ENCODE measurements at places on chromosomes 7 and 10. TPM values are rescaled to one million over a fixed set of nuclear protein-coding genes. Genes with fewer than 3 reads are reported as not detected.
A peak's percentile ranks its signal among the peaks of the same experiment; 100 is the strongest.

DNA sequence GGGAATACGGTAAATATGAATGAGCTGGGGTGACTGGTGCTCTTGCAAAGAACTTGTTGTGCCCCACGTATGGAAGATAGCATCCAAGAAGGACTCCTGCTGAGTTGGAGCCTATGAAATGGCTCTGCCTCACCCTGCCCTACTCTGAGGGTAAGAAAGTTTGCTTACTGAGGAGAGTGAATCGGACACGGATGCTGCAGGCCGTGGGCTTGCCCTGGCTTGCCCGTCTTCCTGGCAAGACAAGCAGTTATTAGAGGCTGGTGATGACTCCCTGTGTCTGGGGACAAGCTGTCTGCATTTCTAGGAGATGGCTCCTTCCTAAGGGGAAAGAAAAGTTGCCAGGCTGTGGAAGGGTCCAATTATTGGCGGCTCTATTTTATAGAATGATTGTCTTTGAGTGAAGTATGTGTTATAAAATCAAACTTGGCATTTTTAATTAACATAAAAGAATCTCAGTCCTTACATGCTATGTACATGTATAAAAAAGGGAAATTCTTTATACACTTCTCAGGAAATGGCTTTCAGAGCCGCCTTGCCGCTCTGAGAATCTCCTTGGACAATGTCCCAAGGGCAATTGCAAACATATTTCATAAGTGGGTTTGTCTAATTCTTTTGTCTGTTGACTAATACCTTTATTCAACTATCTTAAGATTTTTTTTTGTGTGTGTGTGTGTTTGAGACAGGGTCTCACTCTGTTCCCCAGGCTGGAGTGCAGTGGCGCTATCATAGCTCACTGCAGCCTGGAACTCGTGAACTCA, 64.6 kb downstream of the CYP26A1 start:
- no peak overlapping the region for H3K4me3 ChIP-seq
- H3K4me1 ChIP-seq: no peaks in the 10 kb centered on the region
- no peak overlapping the region for H3K27ac ChIP-seq
- DNase-seq: no peak
- peaks cover 2% of the 10 kb centered on the region for H3K27me3 ChIP-seq
- no peaks in the 10 kb centered on the region for H3K36me3 ChIP-seq

DNA sequence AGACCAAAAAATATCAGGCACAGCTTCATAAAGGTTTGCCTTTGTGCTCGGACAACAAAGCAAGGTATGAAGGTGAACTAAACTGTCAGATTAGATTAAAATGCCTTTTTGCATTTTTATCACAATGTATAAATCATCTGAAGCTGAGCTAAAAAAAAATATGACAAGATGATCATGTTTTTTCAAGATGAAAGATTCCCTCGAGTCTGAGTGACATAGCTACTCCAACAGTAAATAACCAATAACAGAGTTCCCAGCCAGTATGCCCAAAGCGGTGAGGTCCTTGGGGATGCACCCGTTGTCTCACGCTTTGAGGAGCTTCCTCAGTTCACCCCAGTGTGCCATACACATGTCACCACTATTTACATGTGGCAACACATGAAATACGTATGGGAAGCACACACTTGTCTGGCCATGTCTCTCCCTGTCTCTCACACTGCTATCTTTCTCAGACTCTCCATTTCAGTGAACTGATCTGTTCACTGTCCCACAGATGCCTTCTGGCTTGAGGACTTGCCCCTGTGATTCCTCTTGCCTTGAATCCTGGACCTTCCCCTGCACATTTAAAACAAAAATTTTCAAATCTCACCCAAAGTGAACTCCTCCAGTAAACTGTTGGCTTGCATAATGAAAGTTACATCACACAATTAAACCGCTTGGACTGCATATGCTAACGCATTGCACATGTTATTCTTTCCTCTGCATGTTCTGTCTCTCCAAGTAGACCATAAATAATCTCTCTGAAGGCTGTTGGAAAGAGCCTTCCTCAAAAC, 2.6 kb upstream of the PIK3CG start:
- H3K27me3 ChIP-seq: no peaks in the 10 kb centered on the region
- H3K4me3 ChIP-seq: no peak overlapping the region
- H3K27ac ChIP-seq: no peak overlapping the region
- DNase-seq: no peak

DNA sequence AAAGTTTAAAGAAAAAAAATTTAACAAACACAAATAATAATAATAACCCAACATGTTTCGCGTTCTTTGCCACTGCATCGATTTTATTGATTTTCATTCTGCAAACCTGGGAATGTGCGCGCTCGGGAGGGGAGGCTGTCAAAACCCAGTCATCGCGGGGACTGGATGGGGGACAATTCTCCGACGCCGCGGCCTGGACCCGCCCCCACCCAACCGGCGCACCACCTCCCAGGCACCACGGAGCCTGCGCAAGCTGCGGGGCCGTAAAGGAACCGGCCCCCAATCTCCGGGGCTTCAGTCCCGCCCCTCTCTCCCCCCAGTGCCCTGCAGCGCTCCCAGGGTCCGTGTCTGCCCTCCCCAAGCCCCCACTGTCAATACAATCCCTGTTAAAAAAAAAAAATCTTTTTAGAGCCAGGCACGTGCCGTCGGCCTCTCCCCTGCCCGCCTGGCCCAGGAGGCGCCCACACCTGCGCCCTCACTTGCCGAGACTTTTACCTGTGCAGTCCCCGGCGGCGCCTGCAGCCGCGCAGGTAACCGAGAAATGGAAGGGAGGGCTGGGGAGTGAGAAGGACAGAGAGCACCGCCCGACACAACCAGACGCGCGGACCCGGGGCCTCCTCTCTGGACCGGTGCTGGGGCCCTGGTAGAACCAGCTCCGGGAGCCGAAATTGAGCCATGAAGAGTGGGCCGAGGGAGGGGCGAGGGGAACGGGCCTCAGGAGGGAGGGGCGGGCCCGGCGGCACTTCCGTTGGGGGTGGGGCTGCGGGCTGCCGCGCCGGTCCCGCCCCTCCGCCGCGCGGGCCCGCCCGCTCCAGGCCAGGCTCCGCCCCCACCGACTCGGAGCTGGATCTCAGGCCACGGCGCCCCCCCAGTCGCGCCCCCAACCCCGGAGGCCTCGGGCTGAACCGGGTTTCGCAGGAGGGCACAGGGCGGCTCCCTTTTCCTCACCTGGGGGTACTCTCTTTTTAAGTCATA, 7.6 kb upstream of the ZNF503 start:
- H3K27ac ChIP-seq: no peak overlapping the region
- H3K36me3 ChIP-seq: no peaks in the 10 kb centered on the region
- peaks cover 59% of the 10 kb centered on the region for H3K27me3 ChIP-seq
- peaks cover 11% of the 10 kb centered on the region for H3K4me1 ChIP-seq
- peak; percentile 29 for DNase-seq

- no peak overlapping the region for H3K27ac ChIP-seq
- peaks cover 40% of the 10 kb centered on the region for H3K27me3 ChIP-seq
- H3K4me3 ChIP-seq: peak overlapping the region; percentile 69
- peaks cover 10% of the 10 kb centered on the region for H3K4me1 ChIP-seq
These were observed 551 bp downstream of the KCND2 start for GRCh38 chr7:120273476-120273975.

- no peaks in the 10 kb centered on the region for H3K4me1 ChIP-seq
- no peak overlapping the region for H3K27ac ChIP-seq
- DNase-seq: no peak
- H3K4me3 ChIP-seq: no peak overlapping the region
These were observed 112.7 kb upstream of the KIAA1217 start for GRCh38 chr10:24096281-24096680.

DNA sequence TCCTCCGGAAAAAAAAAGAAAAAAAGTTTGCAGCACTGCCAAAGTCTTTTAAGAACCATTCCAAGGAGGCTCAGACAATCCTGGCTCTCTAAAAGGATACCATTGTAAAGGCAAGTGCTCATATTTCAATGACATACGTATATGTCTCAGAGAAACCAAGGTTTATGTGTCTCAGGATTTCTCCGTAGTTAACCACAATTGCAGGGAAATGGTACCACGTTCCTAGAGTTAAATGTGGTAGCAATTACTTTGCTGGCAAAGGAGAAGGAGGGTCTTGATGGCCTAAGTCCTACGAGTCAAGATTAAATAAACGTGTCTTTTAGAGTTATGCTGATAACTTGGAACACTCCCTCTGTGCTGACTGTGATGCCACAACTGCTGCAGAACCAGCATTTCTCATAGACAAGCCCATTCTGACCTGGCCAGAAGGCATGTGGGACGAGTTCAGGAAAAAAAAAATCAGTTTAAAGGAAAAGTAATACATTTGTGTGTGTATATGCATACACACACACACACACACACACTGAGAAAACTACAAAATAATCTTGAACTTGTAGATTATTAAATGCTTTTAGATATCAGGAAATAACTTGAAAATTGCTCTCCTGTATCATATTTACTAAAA, 245.9 kb downstream of the FGFR2 start:
- peaks cover 2% of the 10 kb centered on the region for H3K36me3 ChIP-seq
- no peaks in the 10 kb centered on the region for H3K27me3 ChIP-seq
- no peak for DNase-seq
- no peak overlapping the region for H3K4me3 ChIP-seq
- H3K27ac ChIP-seq: no peak overlapping the region
- no peaks in the 10 kb centered on the region for H3K4me1 ChIP-seq

The PRKCQ gene
- 49.5 TPM for total RNA-seq

GRCh38 chr10:77602913-77603533, 34.6 kb downstream of the KCNMA1 start:
- peaks cover 3% of the 10 kb centered on the region for H3K27me3 ChIP-seq
- H3K4me1 ChIP-seq: no peaks in the 10 kb centered on the region
- DNase-seq: no peak
- H3K36me3 ChIP-seq: no peaks in the 10 kb centered on the region
- no peak overlapping the region for H3K4me3 ChIP-seq

GRCh38 chr7:130394421-130395195, 14.3 kb downstream of the CPA1 start:
- H3K36me3 ChIP-seq: peaks cover 3% of the 10 kb centered on the region
- H3K4me1 ChIP-seq: peaks cover 20% of the 10 kb centered on the region
- H3K27me3 ChIP-seq: no peaks in the 10 kb centered on the region
- peak; percentile 57 for DNase-seq
- H3K27ac ChIP-seq: peak overlapping the region; percentile 72

- H3K27me3 ChIP-seq: peaks cover 4% of the 10 kb centered on the region
- peak; percentile 10 for DNase-seq
- H3K4me1 ChIP-seq: no peaks in the 10 kb centered on the region
- no peak overlapping the region for H3K4me3 ChIP-seq
These were observed 82.4 kb upstream of the NME8 start for GRCh38 chr7:37765872-37766525.

DNA sequence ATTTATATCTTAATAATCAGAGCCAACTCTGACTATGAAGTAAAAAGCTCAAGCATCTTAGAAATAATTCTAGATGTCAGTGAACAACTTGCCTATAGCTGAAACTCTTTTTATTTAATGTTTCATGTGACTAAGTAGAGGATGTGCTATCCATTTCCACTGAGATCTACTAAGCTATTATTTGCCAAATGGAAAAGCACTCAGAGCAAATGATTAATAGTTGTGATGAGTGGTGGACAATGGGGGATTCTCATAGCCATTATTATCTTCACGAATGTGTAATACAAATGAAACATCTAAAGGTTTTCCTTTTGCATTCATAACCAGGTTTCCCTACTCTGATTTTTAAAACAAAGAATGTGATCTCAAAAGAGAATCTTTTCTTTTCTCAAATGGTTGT, 126.6 kb upstream of the GNAI1 start:
- no peaks in the 10 kb centered on the region for H3K4me1 ChIP-seq
- no peaks in the 10 kb centered on the region for H3K27me3 ChIP-seq
- no peak overlapping the region for H3K4me3 ChIP-seq
- no peak for DNase-seq

The ANTXRL gene
- total RNA-seq: not detected

DNA sequence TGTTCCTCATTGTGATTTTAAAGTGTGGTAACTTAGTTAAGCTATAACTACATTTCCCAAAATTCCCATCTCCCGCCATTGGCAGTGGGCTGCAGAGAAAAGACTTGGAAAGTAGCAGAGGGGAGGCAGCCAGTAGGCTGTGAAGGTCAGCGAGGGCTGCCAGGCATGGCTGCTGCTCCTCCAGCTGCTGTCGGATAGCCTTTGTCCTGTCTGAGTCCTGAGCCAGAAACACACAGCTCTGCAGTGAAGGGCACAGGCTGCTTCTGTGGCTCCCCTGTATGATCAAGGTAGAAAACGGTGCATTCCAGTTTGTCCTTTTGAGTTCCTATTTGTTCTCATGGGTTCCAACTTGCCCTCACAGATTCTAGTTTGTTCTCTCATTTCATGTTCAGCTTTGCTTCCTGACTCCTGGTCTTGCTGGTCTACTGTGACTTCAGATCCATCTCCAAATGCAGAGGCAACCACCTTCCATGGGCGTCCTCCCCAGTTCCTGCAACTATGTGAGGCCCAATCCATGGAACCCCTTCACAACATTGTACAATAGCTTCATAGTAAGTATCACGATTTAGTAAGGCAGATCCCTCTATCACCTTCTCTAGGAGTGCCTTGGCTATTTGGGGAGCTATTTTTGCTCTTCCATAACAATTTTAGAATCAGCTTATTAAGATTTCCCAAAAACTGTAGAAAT, 31.7 kb downstream of the SYPL1 start:
- H3K27ac ChIP-seq: no peak overlapping the region
- H3K4me3 ChIP-seq: no peak overlapping the region
- no peak for DNase-seq
- no peaks in the 10 kb centered on the region for H3K27me3 ChIP-seq
- no peaks in the 10 kb centered on the region for H3K36me3 ChIP-seq

- no peak overlapping the region for H3K27ac ChIP-seq
- H3K4me1 ChIP-seq: no peaks in the 10 kb centered on the region
- H3K27me3 ChIP-seq: peaks cover 6% of the 10 kb centered on the region
- no peak for DNase-seq
- no peak overlapping the region for H3K4me3 ChIP-seq
- H3K36me3 ChIP-seq: no peaks in the 10 kb centered on the region
These were observed 32.9 kb downstream of the SHTN1 start for GRCh38 chr10:116972131-116972530.

The PTN gene
- total RNA-seq: not detected

GRCh38 chr10:103786020-103786419, 69.4 kb downstream of the SH3PXD2A start:
- no peaks in the 10 kb centered on the region for H3K27me3 ChIP-seq
- no peaks in the 10 kb centered on the region for H3K36me3 ChIP-seq
- H3K4me1 ChIP-seq: peaks cover 10% of the 10 kb centered on the region
- no peak overlapping the region for H3K27ac ChIP-seq
- no peak for DNase-seq

The ZNF746 gene
- 11.8 TPM for total RNA-seq

The BAIAP2L1 gene
- 5.6 TPM for total RNA-seq

The PAPSS2 gene
- 0.38 TPM for total RNA-seq

The SPACDR gene
- 2.3 TPM for total RNA-seq

DNA sequence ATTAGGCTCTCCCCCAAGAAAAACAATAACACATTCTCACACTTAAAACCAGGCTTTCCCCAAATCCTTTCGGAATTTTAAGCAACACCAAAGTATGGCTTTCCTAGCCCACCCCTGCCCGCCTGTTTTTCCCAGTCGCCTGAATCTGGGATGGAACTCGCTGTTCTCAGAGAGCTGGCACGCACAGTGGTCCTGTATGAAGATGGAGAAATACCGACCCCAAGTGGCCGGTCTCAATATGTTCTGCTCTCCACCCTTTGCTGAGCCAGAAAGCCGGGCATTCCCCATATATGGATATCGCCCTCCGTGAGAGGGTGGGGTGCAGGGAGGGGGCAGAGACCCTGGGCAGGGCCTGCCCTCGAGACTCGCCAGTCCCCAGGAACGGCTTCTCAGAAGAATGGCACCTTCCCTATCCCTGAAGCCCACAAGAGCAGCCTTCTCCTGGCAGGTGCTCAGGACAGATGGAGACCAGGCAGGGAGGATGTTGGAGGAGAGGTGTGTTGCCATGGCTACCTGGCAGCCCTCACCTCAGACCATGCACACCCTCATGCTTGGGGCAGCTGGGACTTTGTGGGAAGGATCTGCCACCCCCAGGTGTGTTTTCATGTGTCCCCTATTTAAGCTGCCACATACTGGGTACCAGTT, 3.4 kb downstream of the TACR2 start:
- H3K27ac ChIP-seq: no peak overlapping the region
- H3K4me3 ChIP-seq: no peak overlapping the region
- H3K4me1 ChIP-seq: peaks cover 8% of the 10 kb centered on the region
- H3K36me3 ChIP-seq: no peaks in the 10 kb centered on the region

The ANXA8L1 gene
- not detected for total RNA-seq
